ENCODE measurements at places on chromosomes 4 and X.

- DNase-seq = no peak
Measured at GRCh38 chr4:71217688-71218087, 121.1 kb upstream of the SLC4A4 start.

GRCh38 chrX:18045436-18045835 is 175.2 kb downstream of the BEND2 start:
- DNase-seq = no peak

- DNase-seq = no peak
Measured at GRCh38 chr4:786861-787300, 39.0 kb downstream of the CPLX1 start.

- no peak for DNase-seq
Measured at GRCh38 chrX:27583976-27584375, 6.2 kb upstream of the DCAF8L2 start.

DNA sequence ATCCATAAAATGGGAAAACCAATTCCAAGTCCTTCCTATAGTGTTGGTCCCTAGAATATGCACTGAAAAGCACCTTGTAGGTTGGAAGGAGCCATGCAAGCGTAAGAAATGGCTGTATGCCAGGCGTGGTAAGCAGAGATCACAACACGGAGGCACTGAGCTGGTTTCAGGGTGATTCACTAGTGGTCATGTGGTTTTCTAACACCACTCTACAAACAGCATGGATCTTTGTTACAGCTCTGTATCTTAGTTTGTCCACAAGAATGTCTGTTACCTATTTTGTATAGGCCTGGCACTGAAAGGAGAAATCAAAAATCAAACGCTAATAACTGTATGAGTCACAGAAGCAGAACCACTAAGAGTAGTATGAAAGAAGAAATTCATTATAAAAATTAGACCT is 71.9 kb downstream of the MAGEB17 start:
- no peak for DNase-seq

- DNase-seq = no peak
Measured at GRCh38 chrX:9861711-9862110, 75.5 kb downstream of the SHROOM2 start.

DNA sequence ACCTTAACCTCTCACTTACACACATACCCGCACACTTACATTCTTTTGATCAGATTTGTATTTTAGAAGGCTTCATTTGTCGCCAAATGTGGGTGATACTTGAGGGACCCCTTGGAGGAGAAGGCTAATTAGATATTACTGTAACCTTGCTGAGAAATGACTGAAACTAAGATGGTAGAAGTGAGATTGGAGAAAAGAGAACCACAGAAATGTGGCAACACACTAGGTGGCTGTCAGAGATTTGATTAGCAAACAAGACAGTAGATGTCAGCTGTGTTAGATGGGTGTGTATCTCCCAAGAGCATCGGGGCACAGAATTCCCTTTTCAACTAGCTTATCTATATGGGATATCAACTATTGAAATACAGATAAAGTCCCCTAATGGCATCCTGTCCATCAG is 149.3 kb upstream of the FABP2 start:
- DNase-seq = no peak

DNA sequence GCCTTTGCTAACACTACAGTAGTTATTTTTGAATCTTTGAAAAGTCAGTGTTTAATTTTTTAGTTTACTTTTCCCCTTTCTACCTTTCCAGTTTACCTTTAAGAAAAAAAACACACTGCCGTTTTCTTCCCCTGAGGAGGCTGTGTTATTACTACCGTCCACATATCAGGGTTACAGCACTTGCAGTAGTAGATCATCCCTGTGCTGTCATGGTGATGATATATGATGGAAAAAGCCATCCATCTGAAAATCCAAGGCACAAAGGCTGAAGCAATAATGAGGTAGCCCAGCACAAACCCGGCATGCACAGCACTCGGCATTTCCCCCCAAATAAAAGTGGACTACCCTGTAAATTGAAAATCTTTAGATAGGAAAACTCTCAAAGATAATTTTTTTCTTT is 258.7 kb downstream of the CXXC4 start:
- no peak for DNase-seq

DNA sequence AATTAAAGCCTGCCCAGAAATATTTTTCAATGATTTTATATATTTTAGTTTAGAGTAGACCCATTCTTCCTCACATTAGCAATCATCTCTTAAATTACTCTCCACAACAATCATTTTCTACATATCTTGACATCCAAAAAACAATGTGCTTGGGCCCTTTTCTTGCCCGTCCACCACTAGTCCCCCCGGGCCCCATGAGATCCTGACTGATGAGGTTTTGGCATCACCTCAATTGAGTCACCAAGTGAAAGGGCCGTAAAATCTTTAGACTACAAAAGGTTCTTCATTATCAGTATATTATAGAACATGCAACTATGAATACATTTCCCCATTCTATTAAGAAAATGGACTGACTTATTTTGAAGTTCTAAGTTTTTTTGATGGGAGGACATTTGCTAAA is 4.0 kb upstream of the CDKL2 start:
- DNase-seq = no peak

- no peak for DNase-seq
Measured at GRCh38 chrX:39427492-39427891, 626.2 kb downstream of the MID1IP1 start.

- DNase-seq = no peak
Measured at GRCh38 chr4:8532245-8532781, 47.9 kb upstream of the GPR78 start.

DNA sequence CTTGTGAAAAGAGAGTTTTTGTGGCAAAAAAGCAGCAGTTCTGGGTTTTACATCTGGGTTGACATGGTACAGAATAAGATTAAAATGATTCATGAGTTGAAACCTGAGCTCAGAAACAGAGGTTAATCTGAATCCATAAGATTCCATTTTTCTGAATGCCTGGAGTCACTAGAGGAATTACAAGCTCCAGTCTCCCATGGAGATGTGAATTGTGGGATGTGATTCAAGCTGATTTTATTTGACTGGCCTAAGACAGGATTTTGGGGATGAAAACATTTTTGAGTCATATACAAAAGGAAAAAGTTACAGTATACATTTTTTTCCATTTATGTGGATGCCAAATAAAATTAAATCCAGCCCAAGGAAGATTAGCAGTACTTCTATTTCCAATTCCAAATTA is 161.1 kb downstream of the RBM46 start:
- no peak for DNase-seq

GRCh38 chr4:8067945-8068896 is 90.4 kb downstream of the ABLIM2 start:
- no peak for DNase-seq

DNA sequence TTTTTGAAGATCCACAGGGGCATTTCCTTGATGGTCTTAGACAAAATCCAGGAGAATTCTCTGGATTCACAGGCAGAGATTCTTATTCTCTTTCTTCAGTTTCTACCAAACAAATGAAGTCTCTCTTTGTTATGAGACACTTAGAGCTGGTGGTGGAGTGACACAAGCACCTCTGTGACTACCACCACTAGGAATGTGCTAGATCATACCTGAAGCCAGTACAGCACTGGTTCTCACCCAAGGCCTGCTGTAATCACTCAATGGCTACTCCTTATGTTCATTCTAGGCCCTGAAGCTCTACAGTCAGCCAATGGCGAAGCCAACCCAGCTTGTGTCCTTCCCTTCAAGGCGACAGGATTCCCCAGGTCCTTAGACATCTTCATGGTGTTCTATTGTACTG is 482.3 kb downstream of the TRAM1L1 start:
- DNase-seq = no peak

GRCh38 chrX:40013266-40014195 is 84.2 kb downstream of the BCOR start:
- peak; percentile 32 for DNase-seq
